ENCODE measurements at places on chromosomes 7 and 10.

GRCh38 chr10:3619241-3619640 lies 165.8 kb downstream of the KLF6 start:
- DNase-seq: no peak

DNA sequence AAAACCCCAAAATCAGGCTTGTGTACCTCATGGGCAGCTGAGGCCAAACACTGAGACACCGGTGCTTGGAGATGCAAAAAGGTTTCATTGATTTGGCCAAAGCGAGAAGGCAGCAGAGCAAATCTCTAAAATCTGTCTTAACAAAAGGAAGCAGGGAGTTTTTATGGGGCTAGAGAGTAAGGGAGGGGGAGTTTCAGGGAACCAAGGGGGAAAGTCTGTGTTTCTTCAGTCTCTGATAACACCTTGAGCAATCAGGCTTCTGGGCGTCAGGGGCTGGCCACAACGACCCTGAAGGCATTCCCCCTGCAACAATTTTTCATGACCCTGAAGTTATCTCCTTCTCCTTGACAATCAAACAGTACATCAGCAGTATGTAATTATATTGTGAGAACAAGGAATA lies 2.7 kb upstream of the ZNF786 start:
- DNase-seq: no peak

DNA sequence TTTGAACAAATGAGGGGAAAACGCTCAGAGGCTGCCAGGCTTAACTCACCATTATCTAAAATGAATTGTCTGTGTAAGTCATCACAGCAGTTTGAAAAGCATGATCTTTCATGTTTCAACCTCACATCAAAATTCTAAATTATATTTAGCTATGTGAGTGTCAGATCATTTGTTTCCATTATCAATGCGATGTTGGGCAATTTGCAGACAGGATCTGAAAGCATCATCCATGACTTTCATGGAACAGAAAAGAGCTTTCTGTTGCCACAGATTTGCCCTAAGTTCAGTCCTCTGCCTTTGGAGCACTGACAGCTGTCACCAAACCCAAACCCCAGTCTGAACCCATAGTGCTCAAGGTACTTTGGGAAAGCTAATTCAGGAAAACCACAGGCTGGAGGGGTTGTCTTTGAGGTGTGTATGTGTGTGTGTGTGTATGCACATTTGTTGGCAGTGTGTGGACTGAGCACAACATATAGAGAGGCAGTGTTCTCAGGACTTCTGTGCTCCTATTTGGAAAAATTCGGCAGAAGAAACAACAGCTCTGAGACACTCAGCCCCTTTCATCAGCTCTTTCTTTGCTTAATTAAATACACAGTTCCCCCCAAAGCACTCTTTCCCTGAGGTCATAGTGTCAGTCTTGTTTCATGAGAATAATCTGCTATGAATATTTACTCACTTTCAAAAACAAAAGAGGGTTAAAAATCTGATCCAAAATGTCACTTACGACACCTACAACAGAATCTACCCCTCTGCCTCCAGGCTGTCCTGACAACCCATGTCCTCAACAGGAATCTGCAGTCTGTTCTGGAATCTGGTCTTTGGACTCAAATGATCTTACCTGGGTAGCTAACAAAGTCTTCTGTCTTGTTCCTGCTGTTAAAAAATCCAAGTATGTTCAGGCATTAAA lies 188.5 kb upstream of the KLF14 start:
- no peak for DNase-seq

GRCh38 chr7:34523226-34523918 lies 134.6 kb upstream of the NPSR1 start:
- DNase-seq: no peak

GRCh38 chr7:96819111-96819700 lies 109.6 kb upstream of the SEM1 start:
- DNase-seq: no peak

GRCh38 chr10:102718220-102718619 lies 3.8 kb downstream of the SFXN2 start:
- DNase-seq: no peak

- peak; percentile 59 for DNase-seq
These were observed at the start of gene EXOC6 for GRCh38 chr10:92848441-92849233. TSS of gene EXOC6 (plus strand) at chr10:92848520. CDS start at chr10:92848534, 14 bp downstream.

- no peak for DNase-seq
These were observed 17.9 kb upstream of the CLEC2L start for GRCh38 chr7:139505563-139505962.

DNA sequence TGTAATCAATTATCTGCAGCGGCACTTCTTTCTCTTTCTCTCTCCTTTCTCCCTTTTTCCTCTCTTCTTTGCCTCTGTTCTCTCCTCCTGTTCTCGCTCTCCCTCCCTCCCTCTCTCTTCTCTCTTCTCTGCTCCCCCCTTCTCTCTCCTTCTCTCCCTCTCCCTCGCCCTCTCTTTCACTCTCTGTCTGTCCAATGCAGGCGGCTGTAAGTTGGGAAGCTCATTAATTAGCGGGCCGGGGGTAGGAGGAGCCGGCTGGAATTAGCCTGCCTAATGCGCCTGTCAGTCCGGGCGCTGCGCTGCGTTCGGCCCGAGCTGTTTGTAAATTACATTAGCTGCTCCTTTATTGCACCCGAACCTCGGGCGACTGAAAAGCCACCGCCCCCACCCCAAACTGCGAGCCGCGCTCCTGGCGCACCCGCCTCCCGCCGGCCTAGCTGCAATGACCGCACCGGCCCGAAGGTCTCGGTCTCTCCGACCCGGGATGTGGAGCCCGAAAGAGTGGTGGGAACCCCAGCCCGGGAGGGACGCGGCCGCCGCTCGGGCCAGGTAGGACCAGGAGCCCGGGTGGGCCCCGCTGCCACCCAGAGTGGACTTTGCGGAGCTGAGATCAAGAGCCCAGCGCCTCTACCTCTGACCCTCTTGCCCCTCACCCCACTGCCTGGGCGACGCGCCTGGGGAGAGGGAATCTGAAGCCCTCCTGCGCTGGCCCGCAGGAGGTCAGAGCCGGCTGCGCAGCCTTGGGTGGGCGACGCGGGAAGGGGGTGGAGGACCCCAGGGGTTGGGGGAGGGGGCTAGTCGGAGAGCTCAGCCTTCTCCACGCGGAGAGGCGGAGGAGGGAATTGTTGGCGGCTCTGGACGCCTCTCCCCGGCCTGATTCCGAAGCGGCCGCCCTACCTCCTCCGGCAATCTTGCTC lies at the start of gene LBX1:
Gene LBX1, minus strand, starts transcription at position 198 of the 917 bp plus-strand sequence. CDS start 648 bp downstream, outside the sequence.
- DNase-seq: no peak

- no peak for DNase-seq
These were observed 141.7 kb downstream of the KAT6B start for GRCh38 chr10:74967911-74968666.

- no peak for DNase-seq
These were observed 182.6 kb downstream of the ADAM12 start for GRCh38 chr10:126205486-126206205.

- no peak for DNase-seq
These were observed 46.8 kb downstream of the HIP1 start for GRCh38 chr7:75691793-75692543.

DNA sequence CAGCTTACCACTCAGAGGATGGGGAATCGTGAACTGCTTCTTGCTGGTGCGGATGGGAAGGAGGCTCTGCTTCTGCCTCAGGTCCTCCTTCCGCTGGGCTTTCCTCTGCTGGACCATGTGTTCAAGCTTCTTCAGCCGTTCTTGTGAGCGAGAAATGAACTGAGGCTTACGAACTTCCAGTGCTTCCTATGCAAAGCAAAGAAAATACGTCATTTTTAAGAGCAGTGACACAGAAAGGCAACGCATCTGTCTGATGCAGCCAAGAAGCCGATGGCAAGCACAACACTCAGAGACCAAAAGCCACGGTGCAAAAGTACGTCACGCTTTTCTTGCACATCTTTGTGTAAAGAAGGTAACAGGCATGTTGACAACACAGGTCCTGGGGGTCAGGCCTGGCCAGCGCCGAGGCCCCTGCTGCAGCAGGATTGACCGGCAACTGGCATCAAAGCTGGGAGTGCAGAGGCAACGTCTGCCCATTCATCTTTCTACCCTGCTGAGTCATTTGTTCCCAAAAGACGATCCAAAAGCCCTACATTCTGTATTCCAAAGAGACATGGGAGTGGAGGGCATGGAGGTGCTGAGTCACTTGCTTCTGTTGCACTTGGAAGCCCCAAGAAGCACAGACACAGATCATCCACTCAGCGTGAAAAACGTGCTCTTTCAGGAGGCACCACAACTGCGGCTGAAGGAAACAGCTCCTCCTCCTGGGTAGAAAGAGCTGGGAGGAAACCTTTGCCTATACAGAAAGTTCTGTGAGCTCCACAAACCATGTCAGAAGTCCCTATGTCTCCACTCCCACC lies 71.0 kb upstream of the ADAM12 start:
- DNase-seq: no peak

DNA sequence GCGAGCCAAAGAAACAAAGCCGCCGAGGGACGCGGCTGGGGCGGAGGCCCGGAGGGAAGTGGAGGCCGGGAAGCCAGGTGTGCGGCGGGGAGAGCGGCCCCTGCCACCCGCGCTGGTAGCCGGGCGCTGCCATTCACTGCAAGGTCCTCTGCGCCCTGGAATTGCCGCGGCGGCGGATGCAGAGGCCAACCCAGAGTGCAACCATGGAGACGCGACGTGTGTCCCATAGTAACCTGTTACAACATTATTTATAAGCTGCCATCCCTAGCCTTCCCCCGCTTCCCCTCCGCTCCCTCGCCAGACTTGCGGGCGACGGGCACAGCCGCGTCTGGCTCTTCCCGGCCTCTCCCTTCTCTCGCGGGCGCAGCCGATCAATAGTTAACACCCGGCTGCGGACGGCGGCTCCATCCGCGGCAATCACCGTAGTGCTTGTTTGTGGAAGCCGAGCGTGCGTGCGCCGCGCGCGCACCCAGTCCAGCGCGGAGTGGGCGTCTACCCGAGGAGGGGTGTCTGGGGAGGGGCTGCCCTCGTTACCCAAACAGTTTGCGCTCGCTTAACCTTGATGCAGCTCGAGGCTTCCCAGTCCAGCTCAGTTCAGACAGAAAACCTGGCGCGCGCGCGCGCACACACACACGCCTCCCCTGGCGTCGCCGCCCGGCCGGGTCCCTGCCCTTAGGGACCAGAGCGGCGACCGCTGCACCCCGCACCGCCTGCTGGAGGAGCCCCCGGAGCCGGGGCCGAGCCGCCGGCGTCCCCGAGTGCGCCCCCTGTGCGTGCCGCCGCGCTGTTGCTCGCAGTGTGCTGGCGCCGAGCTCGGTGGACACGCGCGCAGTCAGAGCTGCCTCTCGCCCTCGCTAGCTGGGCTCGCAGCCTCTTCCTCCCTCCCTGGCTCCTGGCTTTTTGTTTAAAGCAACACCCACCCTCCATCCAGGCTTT lies 165.4 kb upstream of the DPP6 start:
- no peak for DNase-seq

GRCh38 chr10:938941-939678 lies 7.6 kb upstream of the LARP4B start:
- no peak for DNase-seq

DNA sequence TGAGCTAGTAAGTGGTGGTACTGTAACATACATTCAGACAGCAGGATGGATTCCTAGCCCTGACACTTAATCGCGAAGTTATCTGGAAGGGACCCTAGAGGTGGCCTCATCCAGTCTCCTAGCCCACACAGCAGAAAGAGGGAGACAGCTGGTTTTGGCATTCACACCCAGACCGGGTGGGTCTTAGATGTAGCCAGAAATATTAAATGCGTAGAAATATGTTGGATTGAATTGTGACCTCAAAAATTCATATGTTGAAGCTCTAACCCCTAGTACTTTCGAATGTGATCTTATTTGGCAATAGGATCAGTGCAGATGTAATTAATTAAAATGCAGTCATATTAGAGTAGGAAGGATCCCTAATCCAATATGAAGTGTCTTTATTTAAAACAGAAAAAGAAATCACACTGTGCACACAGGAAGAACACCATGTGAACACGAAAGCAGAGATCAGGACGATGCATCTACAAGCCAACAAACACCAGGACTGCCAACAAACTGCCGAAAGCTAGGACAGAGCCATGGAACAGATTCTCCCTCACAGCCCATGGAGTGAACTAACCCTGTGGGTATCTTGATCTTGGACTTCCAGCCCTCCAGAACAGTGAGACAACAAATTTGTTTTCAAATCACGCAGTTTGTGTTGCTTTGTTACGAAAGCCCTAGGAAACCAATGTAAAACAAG lies 2.9 kb upstream of the XPNPEP1 start:
- no peak for DNase-seq

DNA sequence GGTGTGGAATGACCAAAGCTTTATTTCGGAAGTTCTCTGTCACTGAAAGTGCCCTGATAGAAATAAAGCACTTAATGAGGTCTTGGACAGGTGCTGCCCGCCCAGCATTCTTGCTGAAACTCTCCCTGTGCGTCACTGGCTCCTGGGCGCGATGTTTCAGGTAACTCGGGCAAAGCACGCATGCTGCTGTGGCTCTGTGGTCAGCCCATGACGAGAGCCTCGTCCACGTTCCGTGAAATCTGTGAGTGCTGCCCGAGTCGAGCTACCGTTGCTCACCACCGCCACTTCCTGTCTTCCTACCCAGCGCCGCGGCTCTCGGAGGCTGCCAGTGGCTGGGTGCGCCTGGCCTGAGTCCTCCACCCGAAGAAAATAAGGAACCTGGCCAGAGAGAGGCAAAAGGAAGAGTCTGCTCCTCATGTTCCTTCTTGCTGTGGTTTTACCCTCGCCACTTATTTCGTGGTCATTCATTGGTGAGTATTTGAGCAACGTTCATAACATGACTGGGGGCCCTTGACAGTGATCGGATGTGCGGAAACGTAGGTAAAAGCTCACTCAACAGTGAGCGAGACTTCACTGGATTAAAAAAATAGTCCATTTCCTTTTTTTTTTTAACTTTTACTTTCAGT lies 95.5 kb downstream of the MAP3K8 start:
- peak; percentile 37 for DNase-seq

GRCh38 chr7:82700741-82701140 lies 257.2 kb upstream of the CACNA2D1 start:
- DNase-seq: no peak

- no peak for DNase-seq
These were observed 59.4 kb downstream of the POM121L12 start for GRCh38 chr7:53094827-53095226.

DNA sequence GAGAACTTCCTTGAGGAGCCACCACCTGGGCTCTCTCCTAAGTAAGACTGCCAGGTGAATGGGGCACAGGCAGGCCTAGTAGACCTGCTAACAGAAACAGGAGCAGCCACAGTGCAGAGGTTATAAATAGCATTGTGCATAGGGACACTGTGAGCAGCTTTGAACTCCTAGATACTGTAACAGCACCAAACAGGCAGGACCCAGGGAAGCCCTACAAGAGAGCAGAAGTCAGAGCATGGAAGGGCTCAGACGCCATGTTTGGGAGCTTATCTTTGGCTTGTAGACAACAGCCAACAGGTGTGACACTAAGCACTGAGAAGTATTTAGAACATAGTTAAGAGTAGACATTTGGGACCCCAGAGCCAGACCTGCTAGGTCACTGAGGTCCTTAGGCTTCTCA lies 14.5 kb downstream of the XRCC2 start:
- no peak for DNase-seq

DNA sequence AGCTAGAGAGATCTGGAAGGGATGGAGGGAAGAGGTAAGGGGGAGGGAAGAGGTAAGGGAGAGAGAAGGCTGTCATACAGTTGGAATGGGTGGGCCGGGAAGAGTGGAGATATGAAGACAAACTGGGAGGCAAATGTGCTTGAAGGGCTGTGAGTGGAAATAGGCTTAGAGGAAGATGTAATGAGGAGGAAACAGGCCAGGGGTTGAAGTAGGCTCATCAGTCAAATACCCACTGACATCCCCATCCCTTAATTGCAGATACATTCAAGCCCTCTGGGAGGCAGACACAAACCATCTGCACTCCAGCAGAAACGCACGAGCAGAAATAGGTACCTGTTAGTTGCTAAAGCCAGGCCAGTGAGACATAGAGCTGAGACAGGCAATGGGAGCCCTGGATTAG lies 2.1 kb downstream of the SYNPO2L start:
- DNase-seq: no peak
